ENCODE measurements at places on chromosomes 2 and 18. TPM values are rescaled to one million over a fixed set of nuclear protein-coding genes. Genes with fewer than 3 reads are reported as not detected.

The CACNB4 gene
- 0.20 TPM for total RNA-seq

The FHOD3 gene
- not detected for total RNA-seq

The RAPGEF4 gene
- total RNA-seq, result 0.73 TPM

The CPS1 gene
- total RNA-seq, result 0.41 TPM

The UGT1A3 gene
- not detected for total RNA-seq

The CSRNP3 gene
- total RNA-seq, result not detected

Measured in CD4-positive, alpha-beta T cell (primary cell).